ENCODE measurements at places on chromosomes 7 and 10.

GRCh38 chr7:122605929-122606328 is 93.0 kb downstream of the RNF133 start:
- no peak for DNase-seq

- no peak for DNase-seq
Measured at GRCh38 chr10:61682323-61682722, 19.6 kb downstream of the CABCOCO1 start.

DNA sequence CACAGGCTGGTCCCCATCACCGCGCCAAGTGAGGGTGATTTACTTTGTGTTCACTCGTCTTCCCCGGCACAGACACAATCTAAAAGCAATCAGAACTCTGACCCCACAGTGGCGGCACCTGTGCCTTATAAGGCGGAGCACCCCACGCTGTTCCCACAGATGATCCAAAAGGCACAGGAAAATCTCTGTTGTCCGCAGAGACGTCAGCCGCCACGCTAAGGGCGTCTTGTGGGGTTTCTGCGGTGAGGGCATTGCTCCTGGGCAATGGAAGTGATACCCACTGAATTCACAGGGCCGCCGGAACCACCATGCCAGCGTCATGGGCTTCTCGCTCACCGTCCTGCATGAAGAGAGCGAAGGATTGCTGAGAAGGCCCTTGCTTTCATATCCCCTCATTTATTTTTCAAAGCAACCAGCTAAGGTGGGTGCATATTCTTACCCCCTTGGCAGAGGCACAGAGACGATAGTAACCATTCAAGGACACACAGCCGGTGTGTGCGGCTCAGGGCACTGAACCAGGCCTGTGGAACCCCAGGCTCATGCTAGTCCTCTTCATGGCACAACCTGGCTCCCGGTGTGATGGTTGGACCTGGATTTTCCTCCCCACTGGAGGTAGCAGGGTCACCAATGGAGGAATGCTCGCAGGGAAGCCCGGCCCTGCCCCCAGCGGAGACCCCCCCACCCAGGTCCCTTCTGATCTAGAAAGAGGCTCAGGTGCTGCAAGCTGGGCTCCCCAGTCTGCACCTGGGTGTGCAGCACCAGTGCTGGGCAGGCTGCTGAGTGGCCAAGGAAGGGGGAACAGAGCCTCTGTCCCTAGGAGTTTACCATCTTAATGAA is 279.0 kb downstream of the TCERG1L start:
- DNase-seq, result no peak

- DNase-seq, result no peak
Measured at GRCh38 chr7:99116144-99116543, 27.8 kb downstream of the SMURF1 start.

DNA sequence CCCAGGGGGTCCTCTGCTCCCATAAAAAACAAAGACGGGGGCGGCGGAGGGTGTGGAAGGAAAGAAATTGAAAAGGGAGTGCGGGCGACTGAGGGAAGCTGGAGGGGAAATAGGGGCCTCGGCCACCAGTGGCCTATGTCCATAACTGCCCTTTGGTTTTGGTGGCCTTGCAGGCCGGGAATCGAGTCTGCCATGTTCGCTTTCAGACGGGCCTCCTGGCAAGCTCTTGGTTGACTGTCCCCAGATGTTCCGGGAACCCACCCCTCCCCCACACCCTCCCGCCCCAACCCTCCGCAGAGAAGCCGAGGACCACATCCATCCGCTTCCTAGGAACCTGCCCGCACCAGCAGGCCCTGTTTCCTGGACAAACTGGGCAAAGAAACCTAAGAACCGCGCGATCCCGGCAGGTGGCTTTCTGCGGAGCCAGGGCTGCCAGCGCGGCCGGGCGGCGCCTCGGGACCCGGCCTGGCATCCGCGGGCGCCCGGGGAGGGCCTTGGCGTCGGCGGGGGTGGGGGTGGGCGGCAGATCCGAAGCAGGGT is 20.0 kb upstream of the GATA3 start:
- no peak for DNase-seq

DNA sequence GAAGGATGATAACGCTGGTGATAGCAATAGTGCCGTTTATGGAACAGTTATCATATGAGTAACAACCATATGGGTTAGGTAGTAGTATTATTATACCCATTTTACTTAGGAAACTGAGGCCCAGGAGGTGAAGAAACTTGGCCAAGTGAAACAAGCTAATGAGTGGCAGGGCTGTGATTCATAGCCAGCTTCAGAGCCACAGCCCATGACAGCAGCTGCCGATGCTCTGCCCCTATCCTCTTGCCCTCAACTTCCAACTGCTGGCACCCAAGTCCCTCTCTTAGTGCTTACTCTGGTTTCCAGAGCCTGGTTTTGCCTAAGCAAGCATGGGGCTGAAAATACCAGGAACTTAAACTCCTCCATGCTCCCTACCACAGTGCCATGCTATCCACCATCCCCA is 12.3 kb downstream of the SH3PXD2A start:
- DNase-seq, result no peak

DNA sequence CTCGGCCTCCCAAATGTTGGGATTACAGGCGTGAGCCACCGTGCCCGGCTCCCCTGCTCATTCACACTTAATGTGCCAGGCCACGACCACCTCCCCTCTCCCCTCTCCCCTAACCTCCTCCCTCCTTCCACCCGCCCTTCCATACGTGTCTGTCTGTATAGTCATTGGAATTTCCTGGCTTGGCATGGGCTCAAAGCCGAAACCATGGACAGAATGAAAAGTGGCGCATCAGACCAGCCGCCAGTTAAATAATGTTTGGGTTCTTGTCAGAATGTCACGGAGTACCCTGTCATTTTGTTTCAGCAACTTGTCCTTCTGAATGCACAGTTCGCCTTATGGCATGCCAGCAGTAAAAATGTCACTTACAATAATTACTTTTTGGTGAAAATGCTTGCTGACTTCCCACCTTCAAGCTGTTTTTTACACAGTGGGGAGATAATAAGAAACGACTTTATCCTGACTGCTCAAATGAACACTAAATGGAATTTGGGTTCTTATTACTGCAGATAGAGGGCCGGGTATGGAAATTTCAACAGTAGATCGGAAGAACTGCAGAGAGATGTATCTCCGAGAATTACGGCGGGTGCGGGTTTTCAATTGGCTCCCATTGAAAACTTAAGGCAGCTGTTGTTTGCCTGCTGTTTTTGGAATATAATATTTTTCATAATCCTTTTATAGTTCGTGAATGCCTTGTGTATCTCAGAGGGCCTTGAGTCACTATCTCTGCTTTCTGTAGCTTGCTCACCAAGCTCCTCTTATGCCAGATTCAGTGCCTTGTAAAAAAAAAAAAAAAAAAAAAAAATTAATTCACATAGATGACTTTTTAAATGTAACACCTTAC is 65.5 kb upstream of the SH2B2 start:
- no peak for DNase-seq

DNA sequence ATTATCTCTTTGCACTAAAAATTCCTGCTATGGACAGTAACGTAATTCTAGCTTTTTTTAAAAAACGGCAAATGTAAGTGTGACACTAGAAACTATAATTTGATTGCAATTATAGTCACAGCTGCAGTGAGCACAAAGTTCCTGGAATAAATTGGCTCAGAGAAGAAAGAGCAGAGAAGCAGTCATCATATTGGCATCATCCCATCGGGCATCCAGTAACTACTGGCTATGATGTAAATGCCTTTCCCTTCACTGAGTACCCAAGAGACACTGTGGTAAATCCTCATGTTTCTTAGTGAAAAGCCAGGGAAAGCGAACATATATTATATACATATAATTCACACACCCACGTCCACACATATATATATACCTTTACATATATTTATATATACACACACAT is 43.6 kb downstream of the PIP4K2A start:
- no peak for DNase-seq

GRCh38 chr7:111832174-111832573 is 269.9 kb upstream of the IMMP2L start:
- no peak for DNase-seq
